ENCODE measurements at places on chromosomes 5 and 9.

DNA sequence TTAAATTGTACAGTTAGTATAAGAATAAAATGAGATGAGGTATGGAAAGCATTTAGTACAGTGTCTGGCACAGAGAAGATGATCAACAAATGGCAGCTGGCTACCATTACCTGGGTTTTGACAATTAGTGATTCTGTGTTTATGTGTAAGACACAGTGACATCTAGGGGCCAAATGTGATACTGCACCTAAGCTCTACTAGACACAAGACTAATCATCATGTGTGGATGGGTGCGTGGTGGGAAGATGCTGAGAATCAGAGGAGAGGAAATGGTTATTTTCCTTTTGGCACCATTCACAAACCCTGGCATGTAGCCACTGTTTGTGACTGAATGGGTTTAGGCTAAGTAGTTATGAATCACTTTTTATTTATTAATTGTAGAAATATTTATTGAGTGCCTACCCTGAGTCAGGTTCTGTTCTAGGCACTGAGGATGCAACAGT is 109.8 kb upstream of the TBC1D2 start:
- DNase-seq, result no peak

- no peak for DNase-seq
These were observed 74.7 kb downstream of the LURAP1L start for GRCh38 chr9:12849486-12850003.

DNA sequence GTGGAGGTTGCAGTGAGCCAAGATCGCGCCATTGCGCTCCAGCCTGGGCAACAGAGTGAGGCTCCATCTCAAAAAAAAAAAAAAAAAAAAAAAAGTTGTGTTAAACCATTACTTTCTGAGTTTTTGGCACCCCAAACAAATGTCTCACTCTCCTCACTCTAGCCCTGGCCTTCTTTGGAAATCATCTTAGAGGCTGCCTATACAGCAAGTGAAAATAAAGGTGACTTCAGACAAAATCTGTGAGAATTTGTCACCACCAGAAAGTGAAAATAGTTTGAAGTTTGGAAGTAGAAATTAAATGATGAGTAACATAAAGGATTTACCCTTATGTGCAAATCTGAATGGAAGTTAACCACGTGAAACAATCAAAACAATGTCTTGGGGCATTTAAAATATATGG is 7.2 kb upstream of the ZNF131 start:
- no peak for DNase-seq

DNA sequence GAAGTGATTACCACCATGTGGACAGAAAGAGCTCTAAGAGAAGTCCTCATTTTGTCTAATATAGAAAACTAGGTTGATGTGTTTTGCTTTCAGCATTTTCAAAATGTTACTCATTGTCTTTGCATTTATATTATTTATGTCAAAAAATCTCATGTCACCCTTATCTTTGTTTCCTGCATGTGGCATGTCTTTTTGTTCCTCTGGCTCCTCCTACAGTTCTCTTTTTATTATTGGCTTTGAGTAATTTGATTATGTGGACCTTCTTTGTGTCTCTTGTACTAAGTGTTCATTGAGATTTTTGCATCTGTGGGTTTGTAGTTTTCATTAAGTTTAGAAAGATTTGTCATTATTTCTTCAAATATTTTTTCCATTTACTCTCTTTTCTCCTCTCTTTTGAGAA is 58.8 kb downstream of the GNG10 start:
- DNase-seq, result no peak

DNA sequence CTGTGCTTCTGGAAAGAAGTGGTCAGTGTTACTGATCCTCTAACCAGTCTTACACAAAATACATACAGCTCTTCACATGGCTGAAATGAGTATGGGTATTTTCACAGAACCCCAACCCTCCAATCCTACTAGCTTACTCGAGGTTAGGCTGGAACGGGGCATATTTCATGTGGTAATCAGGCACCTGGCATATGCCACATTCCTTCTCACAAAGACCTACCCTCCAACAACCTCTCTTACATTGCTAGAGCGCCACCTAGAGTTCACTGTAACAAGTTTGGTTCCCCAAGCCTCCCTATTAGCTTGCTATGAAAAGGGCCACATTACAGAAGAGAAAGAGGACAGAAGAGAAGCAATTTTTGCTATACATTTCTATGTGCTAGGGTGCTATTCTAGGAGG is 597.3 kb downstream of the PRELID2 start:
- DNase-seq, result peak; percentile 8

DNA sequence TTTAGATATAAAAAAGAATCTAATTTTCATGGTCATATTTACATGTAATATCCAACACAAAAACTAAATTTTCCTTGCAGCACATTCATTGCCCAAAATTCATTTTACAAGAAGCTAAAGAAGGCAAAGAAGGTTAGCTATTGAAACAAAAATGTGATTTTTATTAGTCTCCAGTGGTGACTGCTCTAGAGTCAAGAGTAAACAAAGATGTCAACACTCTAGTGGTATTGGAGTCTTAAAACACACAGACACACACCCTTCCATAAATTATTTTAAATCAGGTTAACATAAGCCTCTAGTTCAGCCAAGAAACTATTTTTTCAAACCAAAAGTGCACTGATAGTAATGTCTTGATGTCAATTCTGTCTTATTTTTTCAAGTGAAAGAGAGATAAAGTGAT is 329.2 kb downstream of the ZNF608 start:
- no peak for DNase-seq

DNA sequence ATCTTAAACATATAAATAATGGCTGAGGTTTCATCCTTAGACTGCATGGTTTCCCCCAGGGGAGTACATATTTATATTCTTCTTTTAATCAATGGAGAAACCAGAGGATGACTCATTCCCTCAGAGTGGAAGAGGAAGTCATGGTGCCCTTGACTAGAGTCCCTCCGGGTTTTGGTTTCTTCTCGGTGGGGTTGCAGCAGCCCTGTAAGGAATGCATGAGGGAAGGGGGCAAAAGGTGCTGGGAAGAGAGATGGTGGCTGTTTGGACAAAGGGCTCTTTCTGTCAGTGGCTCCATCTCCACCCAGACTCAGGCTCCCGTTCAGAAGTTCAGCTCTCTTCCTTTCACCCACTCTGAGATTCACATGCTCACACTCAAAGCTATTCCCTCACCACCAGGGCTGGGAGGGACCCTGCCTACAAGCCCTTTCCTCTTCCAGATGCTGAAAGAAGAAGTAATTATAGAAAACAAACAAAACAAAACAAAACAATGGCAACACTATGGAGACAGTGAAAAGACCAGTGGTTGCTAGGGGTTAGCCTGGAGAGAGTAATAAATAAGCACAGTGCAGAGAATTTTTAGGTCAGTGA is 129.8 kb upstream of the IL12B start:
- no peak for DNase-seq

DNA sequence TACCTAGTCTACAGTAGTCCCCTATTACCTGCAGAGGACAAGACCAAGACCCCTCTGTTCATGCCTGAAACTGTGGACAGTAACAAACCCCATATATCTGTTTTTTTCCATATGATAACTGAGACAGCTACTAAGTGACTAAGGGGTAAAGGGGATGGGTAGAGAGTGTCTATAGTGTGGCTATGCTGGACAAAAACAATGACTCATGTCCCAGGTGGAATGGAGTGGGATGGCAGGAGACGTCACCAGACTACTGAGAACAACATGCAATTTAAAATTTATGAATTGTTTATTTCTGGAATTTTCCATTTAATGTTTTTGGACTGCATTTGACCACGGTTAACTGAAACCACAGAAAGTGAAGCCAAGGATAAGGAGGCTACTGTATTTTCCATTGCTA is 171.8 kb downstream of the AGTPBP1 start:
- DNase-seq, result no peak

- no peak for DNase-seq
These were observed 31.2 kb upstream of the EXOC3 start for GRCh38 chr5:411728-412127.

- DNase-seq, result no peak
These were observed 78.3 kb downstream of the STK10 start for GRCh38 chr5:172109749-172110148.

GRCh38 chr9:134055981-134056461 is 11.8 kb downstream of the BRD3 start:
- DNase-seq, result peak; percentile 58

GRCh38 chr9:128216781-128217553 is 13.8 kb downstream of the DNM1 start:
- DNase-seq, result no peak

GRCh38 chr9:75487856-75488718 is 399.8 kb downstream of the OSTF1 start:
- no peak for DNase-seq
